ENCODE measurements at places on chromosomes 2 and 18. TPM values are rescaled to one million over a fixed set of nuclear protein-coding genes. Genes with fewer than 3 reads are reported as not detected.

POTEI gene
- 0.07 TPM for total RNA-seq

PCARE gene
- total RNA-seq = not detected

BMP10 gene
- not detected for total RNA-seq

SDC1 gene
- total RNA-seq = 11.4 TPM

TLX2 gene
- not detected for total RNA-seq

TMEM200C gene
- 5.8 TPM for total RNA-seq

TCF23 gene
- not detected for total RNA-seq

C2orf66 gene
- not detected for total RNA-seq

MFSD6 gene
- total RNA-seq = 6.9 TPM

MORN2 gene
- 9.5 TPM for total RNA-seq

LRRC30 gene
- total RNA-seq = not detected

CYP27A1 gene
- 4.7 TPM for total RNA-seq

SP140 gene
- total RNA-seq = 0.60 TPM

BZW1 gene
- total RNA-seq = 191 TPM

SCN2A gene
- 1.9 TPM for total RNA-seq

PTPRN gene
- total RNA-seq = 0.67 TPM

MREG gene
- 1.8 TPM for total RNA-seq

ALPI gene
- total RNA-seq = not detected

ZNF638 gene
- 121 TPM for total RNA-seq

CRYBA2 gene
- not detected for total RNA-seq

SAG gene
- total RNA-seq = not detected

TMEM198 gene
- total RNA-seq = 6.1 TPM

FTCDNL1 gene
- total RNA-seq = 0.34 TPM

DLX1 gene
- total RNA-seq = 6.7 TPM

CHRND gene
- not detected for total RNA-seq

FSHR gene
- total RNA-seq = not detected

CNGA3 gene
- not detected for total RNA-seq

PEX13 gene
- total RNA-seq = 25.0 TPM

CIB4 gene
- not detected for total RNA-seq

SETBP1 gene
- total RNA-seq = 28.8 TPM

MFSD2B gene
- total RNA-seq = not detected

LYPD6B gene
- 0.36 TPM for total RNA-seq

NEU2 gene
- total RNA-seq = not detected

TUBB8B gene
- not detected for total RNA-seq

MEIS1 gene
- 18.5 TPM for total RNA-seq

HK2 gene
- total RNA-seq = 18.5 TPM

AMER3 gene
- total RNA-seq = not detected

COL6A3 gene
- total RNA-seq = 264 TPM

CROCC2 gene
- not detected for total RNA-seq
